Gastroesophageal sphincter (tissue), 4 donors: ENCODE measurements at places on chromosomes 5 and 9.

GRCh38 chr9:75891277-75891741 is 836 bp downstream of the PCSK5 start:
- ATAC-seq, result no peak

DNA sequence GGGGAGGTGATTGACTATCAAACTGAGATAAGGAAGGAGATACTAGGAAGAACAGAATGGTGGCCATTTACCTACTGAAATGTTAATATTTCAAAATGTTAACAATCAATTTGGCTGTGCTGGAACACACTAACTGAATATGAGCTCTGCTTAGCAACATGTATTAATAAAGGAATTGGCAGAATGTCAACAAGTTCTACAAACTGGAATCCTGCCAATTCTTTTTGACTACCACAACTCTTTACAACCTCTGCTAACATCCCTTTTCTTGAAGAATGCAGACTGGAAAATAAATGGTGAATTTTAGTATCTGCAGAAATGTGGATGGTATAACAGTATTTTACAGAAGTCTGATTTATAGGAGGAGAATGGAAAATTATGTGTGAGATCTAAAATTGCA is 446.4 kb downstream of the ISL1 start:
- ATAC-seq, result no peak

- no peak for ATAC-seq
Measured at GRCh38 chr9:29001006-29001405, 1427.7 kb upstream of the C9orf72 start.

- ATAC-seq, result no peak
Measured at GRCh38 chr5:116442095-116442534, 132.5 kb downstream of the SEMA6A start.

DNA sequence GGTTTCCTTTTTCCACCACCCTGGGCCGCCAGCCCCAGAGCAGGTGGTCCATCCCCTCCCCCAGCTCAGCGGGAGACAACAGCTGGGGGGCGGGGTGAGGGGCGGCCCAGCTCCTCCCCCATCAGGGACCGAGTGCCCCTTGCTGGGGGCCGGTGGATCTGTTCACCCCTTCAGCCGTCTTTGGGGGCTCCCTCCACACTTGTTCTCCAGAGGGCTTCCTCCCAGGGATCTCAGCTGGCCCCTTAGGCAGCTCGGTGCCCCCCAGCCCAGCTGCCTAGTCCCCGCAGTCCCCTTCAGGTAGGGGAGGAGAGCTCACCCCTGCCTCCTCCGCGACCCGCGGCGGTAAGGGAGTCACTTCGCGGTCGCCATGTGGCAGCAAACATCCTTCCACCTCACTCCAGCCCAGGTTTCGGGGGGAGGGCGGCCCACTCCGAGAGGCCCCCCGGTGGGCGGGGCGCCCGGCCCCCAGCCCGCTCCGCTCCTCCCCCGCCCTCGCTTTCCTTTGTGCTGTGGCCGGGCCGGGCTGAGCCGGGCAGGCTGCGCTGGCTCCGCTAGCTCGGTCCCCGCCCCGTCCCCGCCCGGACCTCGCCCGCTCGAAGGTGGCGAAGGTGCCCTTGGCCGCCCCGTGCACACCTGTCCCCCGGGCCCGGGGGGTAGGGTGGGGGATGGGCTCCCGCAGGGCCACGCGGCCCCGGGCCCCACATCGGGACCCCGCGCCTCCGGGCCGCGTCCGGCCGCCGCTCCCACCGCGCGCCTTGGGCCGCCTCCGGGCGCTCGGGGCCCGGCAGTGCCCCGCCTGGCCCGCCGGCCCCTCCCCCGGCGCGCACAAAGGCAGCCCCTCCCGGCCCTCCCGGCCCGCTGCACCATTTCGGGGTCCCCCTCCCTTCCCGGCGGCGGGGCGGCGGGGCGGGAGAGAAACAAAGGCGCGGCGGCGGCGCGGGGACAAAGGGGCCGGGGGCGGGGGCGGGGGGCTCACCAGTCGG is 683 bp downstream of the DBN1 start:
- ATAC-seq, result no peak

- no peak for ATAC-seq
Measured at GRCh38 chr5:117889596-117889995, 1098.8 kb downstream of the DTWD2 start.

DNA sequence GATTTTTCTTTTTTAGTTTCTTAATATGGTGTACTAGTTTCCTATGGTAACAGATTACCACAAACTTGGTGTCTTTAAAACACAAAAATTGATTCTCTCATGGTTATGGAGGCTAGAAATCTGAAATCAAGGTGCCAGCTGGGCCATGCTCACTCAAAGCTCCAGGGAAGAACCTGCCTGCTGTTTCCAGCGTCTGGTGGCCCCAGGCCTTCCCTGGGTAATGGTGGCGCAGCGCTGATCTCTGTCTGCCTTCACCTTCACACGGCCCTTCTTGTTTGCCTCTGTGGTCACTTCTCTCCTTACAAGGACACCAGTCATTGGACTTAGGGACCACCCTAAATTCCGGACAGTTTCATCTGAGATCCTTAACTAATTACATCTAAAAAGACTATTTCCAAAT is 70.5 kb upstream of the GFPT2 start:
- ATAC-seq, result no peak

- ATAC-seq, result no peak
Measured at GRCh38 chr5:59128646-59129290, 545.9 kb downstream of the RAB3C start.

DNA sequence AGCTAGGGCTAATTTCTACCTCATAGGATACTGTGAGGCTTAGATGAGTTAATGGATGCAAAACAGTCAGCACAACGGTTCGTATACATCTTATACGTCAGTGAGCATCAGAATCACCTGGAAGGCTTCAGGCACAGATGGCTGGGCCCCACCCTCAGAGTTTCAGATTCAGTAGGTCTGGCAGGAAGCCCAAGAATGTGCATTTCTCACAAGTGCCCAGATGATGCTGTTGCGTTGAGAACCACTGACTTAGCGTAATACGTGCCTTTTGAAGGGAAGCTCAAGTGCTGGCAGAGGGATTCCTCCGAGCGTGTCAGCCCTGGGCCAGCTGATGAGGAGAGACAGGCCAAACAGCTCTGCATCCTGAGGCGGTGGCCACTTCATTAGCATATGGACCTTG is 117.1 kb upstream of the WWC1 start:
- no peak for ATAC-seq

DNA sequence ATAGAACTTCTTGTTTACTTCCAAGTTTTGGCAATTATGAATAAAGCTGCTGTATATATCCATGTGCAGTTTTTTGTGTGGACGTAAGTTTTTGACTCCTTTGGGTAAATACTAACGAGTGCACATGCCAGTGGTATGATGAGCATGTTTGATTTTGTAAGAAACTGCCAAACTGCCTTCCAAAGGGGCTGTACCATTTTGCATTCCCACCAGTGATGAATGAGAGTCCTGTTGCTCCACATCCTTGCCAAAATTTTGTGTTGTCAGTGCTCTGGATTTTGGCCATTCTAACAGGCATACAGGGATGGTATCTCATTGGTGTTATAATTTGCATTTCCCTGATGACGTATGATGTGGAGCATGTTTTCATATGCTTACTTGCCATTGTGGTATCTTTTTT is 73.5 kb downstream of the EGFLAM start:
- ATAC-seq, result no peak

- no peak for ATAC-seq
Measured at GRCh38 chr5:31197183-31197582, 3.7 kb downstream of the CDH6 start.

DNA sequence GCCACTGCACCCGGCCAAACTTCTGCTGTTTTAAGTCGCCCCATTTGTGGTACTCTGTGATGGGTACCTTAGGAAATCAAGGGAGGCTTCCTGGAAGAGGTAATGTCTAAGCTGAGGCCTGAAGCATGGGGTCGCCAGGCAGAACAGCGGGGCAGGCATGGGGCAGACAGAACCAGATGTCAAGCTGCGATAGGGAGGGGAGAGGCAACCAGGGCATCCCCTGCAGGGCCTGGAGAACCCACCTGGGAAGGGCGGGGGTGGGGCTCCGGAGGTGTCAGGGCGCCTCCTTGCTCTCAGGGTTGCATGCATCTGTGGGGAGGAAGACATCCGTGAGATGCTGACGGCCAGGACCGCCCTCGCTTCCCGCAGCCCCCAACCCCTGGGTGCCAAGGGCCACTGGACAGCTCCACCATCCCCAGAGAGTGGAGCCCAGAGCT is 2.8 kb downstream of the LCN15 start:
- no peak for ATAC-seq

- no peak for ATAC-seq
Measured at GRCh38 chr9:137127301-137128157, 11.4 kb upstream of the GRIN1 start.

DNA sequence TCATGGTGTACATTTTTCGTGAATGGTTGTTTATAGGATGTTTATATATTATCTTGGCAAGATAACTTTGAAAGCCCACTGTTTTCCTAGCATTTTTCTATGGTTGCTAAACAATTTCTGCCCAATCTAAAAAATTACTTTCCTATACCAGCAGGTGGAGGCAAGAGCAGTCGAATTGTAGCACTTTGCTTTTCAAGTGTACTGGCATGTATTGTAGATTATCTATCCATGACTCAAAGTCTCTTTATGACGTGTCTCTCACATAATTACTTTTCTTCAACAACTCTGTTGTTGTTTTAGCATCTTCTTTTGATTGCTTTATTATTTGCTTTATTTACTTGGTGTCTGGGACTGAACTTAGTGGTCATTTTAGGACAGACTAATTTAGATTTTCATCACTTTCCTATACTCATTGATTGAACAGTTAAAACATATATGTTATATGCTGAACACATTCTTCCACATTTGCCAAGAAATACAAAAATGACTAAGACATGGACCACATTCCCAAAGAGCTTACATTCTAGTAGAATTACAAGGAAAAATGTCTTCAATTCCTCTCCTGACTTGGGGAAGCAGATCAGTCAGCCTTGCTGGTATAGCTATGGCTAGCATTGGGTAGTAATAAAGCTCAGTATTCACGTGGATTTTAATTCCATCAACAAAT is 20.7 kb downstream of the NLN start:
- ATAC-seq, result no peak

- ATAC-seq, result no peak
Measured at GRCh38 chr5:149344151-149344550, 1.1 kb upstream of the GRPEL2 start.

GRCh38 chr5:168925160-168925559 is 346.0 kb upstream of the PANK3 start:
- ATAC-seq, result no peak

DNA sequence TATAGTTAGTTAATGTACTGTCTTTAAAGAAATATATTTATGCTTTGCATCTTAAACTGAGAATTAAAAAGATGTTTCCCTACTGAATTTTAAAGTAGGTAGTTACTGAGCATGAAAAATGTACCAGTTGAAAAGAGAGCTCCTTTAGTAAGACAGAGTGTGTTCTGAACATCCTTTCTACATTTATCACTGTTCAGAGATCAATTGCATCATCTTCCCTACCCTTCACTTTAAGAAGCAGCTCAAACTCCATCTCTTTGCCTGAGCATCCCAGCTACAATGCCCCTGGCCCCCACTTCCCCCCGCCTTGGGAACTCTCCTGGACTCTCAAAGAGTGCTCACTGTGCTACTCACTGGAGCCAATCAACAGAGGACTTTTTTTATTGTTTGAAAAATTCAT is 164.7 kb downstream of the GNAQ start:
- ATAC-seq, result no peak

GRCh38 chr5:5218396-5218795 is 78.3 kb downstream of the ADAMTS16 start:
- ATAC-seq, result no peak

DNA sequence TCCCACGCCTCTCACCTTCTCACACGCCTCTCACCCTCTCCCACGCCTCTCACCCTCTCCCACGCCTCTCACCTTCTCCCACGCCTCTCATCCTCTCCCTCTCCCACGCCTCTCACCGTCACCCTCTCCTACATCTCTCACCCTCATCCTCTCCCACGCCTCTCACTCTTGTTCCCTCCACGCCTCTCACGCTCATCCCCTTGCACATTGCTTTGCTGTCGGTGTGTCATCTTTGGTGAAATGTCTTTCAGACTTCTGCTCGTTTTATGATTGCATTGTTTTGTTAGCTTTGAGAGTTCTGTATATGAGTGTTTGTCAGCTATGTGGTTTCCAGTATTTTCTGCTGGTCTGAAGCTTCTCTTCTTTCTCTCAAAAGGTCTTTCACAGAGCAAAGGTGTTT is 102.7 kb downstream of the EHMT1 start:
- ATAC-seq, result no peak

DNA sequence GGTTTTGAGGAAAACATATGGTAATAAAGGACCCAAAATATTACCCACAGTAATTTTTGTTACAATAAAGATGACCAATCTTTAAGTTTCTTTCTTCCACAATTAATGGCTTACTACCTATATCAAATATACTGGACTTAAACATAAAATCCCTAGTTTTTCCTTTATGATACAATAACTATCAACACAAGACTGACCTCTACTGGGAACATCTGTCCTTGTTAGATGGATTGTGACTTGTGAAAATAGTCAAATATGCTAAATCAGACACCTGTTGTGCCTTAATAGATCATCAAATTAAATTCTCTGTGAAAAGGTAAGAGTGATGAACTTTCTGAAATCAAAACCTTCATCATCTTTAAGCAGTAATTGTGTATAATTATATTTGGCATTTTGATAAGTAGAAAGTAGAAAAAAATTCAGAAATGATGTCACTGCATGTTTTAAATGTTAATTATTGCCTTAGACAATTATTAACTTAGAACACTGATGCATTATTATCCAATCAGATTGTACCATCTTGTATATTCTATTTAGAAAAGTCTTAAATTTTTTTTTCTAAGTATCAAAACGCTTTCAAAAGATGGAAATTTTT is 113.6 kb downstream of the DEPDC1B start:
- no peak for ATAC-seq

DNA sequence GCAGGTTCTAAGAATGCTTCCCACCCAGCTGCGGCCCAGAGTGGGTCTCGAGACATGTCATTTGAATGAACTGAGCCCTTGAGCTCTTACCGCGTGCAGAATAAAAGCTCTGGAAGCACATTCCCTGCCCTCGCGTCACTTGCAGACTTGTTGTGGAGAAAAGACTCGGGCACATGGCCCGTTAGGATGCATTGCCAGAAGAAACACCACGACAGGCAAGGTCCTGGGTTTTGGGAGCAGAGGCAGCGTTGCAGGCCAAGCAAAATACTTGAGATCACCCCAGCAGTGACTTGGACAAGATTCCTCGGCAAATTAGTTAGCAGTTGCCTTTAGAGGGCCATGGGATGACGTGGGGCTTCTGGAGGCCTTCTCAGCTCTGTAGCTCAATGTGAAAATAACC is 170.8 kb upstream of the MSX2 start:
- no peak for ATAC-seq

DNA sequence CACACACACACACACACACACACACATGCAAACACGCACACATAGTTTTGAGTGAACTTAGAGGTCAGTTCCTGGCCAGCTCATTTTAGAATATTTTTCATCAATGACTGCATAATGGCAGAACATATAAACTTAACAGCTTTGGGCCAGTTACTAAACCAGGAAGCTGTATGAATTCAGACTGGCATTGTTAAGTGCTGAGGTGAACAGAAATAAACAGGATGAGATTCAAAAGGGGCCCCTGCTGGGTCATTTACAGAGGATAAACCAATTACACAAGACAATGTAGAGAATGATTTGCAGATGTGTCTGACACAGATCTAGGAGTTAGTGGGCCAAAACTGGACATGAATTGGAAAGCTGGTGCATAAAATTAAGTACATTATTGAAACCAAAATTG is 44.6 kb downstream of the MARCHF11 start:
- no peak for ATAC-seq

GRCh38 chr9:18675973-18676372 is 202.0 kb downstream of the ADAMTSL1 start:
- no peak for ATAC-seq

- ATAC-seq, result no peak
Measured at GRCh38 chr9:68749579-68750159, 44.6 kb downstream of the PIP5K1B start.
